ENCODE measurements at places on chromosomes 4 and X.

- no peak for DNase-seq
Measured at GRCh38 chrX:118644378-118644777, 83.0 kb upstream of the IL13RA1 start.

GRCh38 chr4:172688534-172688933 lies 480.1 kb upstream of the GALNT7 start:
- DNase-seq, result no peak

DNA sequence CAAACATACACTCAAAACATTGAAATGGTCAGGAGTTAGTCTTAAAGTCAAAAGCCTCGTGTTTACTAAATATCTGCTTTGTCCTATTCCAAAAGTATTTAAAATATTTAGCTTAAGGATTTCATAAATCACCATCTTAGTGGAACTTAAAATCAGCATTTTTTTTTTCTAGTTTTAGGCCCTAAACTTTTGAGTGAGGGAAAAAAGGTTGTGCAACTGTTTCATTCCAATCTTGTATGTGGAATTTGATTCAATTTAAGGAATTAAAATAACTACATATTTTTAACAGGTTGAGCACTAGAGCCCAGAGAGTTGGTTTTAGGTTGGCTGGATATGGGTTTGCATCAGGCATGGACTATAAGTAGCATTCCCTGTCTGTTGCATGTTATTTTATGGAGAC lies 35.7 kb upstream of the ANK2 start:
- DNase-seq, result no peak

DNA sequence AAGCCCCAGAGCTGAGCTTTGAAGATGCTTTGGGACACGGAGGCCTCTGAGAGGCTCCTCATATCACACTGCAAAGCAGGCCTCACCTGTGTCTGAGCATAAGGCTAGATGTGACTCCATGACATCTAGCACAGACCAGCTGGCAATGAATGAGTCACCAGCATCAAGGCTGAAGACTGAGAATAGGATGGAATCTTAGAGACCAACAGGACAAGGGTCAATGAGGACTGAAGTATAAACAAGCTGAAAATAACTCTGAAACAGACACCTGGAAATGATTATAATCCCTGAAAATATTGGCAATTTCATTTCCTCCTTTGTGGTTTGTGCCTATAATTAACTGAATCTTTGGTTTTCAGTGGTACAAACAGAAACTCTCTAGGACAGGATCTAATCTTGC lies 87.1 kb upstream of the PRPS1 start:
- no peak for DNase-seq

DNA sequence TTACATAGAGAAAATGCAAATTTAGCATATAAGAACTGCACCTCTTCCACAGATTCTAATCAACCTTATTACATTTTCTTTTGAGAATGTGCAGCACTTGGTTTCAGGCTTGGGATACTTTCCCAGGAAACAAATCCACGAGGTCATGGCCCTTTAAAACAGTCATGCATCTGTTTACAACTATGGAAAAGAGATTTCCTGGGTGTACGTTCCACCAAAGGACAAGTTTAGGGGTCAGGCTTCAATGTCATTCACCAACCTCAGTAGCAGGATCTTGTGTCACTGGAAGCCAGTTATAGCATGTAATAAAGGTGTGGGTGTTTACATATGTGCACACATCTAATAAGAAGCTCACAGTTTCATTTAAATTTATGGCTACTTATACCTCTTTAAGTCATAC lies 30.7 kb downstream of the EREG start:
- no peak for DNase-seq

DNA sequence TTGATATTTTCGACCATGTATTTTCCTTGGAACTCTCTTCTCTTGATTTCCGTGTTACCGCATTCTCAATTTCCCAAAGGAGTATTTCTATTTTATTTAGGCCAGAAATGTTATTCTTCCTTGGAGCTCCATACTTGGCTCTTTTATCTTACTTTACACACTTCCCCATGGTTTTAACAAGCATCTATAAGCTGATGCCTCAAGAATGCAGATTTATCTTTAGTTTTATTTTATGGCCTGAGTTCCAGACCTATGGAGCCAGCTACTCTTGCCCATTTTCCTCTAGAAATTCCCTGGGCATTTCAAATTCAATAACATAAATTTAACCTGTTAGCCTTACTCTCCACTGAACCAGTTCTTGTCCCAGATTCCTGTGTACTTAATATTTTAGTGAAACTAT lies 43.7 kb downstream of the SULT1E1 start:
- DNase-seq, result no peak

- no peak for DNase-seq
Measured at GRCh38 chr4:159420162-159421057, 317.5 kb downstream of the RAPGEF2 start.

Data from tibial artery (tissue), 4 donors.